ENCODE measurements at places on chromosomes 4 and X.

DNA sequence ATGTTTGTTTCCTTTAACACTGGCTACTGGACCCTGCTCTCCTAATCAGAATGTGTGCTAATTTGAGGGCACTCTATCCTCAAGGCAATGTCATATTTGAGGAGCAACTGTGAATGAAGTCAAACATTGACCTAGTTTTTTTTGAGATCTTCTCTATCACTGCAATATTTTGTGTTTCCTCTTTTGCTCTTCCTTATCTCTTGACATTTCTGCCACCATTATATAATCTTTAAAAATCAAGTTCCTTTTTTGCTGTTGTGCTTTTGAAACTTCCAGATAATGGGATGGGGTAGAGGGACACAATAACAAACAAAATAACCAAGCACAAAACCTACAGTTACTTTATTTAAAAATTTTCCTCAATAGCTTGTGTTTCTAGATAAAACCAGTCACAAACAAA is 7.4 kb upstream of the WDFY3 start:
- no peak for DNase-seq

GRCh38 chrX:68936126-68936525 is 107.3 kb downstream of the EFNB1 start:
- DNase-seq: no peak

- no peak for DNase-seq
Measured at GRCh38 chrX:29071525-29072320, 484.5 kb downstream of the IL1RAPL1 start.

DNA sequence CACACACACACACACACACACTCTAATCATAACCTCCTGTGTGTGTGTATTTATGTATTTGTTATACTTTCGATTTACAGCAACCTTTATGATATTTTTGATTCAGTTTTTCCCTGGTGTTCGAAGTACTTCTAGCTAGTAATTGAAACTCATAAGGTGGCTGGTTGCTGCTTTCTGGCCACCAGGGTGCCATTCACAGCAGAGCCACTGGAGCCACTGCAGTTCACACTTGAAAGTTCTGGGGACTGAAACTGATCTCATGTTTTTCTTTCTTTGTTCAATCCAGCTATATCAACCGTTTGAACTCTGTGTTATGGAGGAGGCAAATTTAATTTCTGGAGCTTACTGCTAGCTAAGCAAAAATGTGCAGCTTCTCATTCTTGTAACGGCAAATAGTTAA is 419.4 kb downstream of the ADGRL3 start:
- DNase-seq: no peak

GRCh38 chr4:86558797-86559196 is 35.3 kb upstream of the PTPN13 start:
- DNase-seq: no peak

DNA sequence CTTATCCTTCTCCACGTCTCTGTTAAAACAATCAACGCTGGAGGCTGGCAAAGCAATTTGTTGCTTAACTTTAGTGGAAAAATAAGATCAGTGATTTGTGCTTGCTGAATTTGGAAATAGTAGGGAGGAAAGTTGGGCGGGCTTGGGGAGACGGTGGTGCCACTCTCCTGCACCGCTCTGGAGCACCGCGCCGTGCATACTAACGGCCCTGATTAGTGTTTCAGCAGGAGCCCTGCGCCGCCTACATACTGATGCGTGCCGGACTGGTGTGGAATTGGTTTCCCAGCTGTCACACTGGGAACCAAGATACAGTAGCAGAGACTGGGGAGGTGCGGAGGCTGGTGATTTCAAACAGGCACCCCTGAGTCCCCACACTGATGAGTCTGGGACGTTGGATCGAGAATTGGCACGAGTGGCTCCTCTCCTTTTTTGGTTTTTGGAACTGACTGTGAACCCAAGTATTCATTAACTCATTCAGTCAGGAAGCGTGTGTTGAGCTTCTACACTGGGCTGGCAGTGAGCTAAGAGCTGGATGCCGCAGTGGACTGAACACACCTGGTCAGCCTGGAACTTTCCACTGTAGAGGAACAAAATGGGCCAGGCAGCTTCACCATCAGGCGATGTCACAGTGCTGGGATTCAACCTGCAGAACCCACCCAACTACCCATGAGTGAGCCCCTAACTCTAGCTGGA is 29.0 kb upstream of the PSAPL1 start:
- no peak for DNase-seq

GRCh38 chrX:117610049-117610448 is 506.6 kb downstream of the KLHL13 start:
- no peak for DNase-seq

DNA sequence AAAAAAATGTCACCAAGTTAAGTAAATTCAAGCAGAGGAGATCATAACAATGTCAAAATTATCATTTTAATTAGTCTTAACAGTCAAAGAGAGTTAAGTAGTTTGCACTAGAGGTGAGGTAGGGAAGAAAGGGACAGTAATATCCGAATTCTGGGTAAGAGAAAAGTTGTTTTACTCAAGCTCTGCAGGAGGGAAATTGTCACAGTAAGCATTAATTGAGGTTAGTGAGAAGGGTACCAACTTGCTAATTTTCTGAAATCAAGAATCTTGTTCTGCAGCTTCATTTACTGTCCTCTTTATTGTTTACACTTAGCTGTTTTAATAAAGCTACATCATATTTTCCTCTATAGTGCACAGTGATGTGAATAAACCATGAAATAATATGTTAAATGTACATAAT is 11.0 kb downstream of the DGKK start:
- DNase-seq: no peak

DNA sequence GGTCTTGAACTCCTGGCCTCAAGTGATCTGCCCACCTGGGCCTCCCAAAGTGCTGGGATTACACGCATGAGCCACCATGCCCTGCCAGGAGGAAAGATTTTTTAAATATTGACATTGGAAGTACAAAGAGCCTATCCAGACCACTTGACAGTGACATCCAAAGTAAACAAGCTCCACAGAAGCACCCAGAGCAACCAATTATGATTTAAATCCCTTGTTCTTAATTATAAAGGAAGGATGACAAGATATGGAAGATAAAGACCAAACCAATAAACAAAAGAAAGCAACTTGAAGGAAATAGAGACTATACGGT is 27.7 kb upstream of the RPL34 start:
- DNase-seq: no peak

DNA sequence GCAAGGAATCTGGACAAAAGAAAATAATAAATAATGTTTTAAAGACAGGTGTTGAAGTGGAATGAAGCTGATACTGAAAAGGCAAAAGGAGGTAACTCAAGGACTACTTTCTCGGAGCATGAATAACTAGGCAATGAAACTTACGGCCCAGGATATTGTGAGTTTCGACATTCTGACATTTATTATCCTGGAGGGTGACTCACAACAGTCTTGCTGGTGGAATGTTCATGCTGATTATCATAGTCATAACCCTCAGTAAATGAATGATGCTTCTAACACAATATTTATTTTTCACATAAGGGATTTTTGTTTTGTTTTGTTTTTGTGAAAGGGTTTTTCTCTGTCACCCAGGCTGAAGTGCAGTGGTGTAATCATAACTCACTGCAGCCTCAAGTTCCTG is 147.0 kb upstream of the HPGD start:
- no peak for DNase-seq

DNA sequence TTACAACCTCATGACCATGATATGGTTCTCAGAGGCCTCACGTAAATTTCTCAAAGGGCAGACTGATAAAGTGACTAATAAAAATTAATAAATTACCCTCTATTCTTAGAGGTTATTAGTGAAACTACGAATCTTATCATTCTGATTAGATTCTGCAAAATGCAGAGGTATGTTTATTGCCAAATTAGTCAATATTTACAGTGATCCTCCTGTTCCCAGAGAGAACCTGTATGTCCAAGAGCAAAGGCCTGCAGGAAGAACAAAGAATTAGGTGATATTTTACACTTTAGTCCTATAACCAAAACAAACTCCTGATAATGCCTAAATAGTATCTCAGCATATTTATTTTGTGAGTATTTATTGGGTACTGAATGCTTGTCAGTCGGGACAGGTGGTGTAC is 58.1 kb downstream of the FAM13A start:
- no peak for DNase-seq

DNA sequence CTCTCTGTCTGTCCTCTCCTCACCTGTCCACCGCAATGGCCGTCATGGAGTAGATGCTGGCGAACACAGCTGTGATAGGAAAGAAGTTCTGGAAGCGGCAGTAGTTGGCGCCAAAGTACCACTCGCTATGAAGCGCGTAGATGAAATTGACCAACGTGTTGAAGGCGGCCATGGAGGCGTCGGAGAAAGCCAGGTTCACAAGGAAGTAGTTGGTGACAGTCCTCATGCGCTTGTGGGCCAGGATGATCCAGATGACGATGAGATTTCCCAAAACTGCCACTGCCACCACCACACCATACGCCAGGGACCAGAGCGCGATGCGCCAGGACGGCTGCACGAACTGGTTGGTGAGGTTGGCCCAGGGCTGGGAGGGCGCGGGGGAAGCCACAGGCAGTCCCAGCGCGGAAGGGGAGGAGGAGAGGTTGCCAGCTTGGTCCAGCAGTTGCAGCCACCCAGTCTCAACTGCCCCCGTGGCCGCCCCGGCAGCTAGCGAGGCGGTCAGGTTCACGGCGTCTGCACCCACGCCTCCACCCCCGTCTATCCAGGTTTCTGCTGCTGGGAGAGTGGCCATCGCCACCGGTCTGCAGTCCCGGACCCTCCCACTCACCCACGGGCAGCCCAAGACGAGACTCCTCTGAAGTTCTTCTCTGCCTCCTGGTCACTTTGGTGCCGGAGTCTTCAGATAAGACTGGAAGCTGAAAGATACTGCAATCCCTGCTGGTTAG is 518 bp downstream of the TACR3 start:
- DNase-seq: no peak

DNA sequence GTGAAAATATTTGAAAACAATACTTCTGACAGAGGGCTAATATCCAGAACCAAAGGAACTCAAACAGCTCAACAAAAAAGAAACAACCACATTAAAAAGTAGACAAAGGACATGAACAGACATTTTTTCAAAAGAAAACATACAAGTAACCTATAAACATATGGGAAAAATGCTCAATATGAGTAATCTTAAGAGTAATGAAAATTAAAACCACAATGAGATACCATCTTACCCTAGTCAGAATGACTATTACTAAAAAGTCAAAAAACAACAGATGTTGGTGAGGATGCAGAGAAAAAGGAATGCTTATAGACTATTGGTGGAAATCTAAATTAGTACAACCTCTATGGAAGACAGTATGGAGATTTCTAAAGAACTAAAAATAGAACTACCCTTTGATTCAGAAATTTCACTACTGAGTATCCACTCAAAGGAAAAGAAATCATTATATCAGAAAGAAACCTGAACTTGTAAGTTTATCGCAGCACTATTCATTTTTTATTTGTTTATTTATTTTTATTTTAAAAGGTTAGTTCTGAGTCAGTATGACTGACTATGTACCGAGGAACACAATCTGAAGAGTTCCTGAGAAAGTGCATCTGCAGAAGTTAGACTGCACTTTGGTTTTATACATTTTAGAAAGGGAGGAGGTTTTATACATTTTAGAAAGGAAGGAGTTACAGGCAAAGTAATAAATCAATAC is 231.3 kb downstream of the INPP4B start:
- no peak for DNase-seq

GRCh38 chr4:172393220-172393619 is 580.0 kb downstream of the GALNTL6 start:
- no peak for DNase-seq

- no peak for DNase-seq
Measured at GRCh38 chr4:31467781-31468180, 747.6 kb downstream of the PCDH7 start.

- DNase-seq: no peak
Measured at GRCh38 chr4:189436207-189436606, 504.5 kb upstream of the FRG1 start.

GRCh38 chrX:12994321-12994720 is 19.4 kb downstream of the TMSB4X start:
- no peak for DNase-seq

GRCh38 chrX:136322064-136322463 is 21.3 kb downstream of the ADGRG4 start:
- no peak for DNase-seq

GRCh38 chrX:111338095-111338698 is 67.9 kb upstream of the CAPN6 start:
- DNase-seq: no peak

- DNase-seq: peak; percentile 42
Measured at GRCh38 chr4:88818631-88819470, 121.2 kb upstream of the NAP1L5 start.

GRCh38 chr4:24433515-24434214 is 150.7 kb downstream of the DHX15 start:
- DNase-seq: no peak

DNA sequence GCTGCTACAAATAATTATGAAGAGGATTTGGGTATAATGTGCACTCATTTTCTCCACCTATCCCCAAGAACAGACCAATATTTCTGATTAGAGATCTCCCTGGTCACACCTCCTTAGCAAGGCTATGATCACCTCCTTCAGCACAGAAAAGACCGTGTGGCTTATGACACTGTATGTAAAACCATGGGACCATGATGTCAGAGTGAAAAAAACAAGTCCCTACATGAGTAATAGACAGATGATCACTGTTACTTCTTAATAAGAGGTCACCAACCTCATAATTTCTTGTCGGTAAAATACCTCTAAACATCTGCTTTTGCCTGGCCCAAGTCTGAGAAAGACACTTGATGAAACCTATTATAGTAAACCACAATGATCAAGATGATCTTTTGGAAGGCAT is 330.6 kb upstream of the F9 start:
- no peak for DNase-seq

DNA sequence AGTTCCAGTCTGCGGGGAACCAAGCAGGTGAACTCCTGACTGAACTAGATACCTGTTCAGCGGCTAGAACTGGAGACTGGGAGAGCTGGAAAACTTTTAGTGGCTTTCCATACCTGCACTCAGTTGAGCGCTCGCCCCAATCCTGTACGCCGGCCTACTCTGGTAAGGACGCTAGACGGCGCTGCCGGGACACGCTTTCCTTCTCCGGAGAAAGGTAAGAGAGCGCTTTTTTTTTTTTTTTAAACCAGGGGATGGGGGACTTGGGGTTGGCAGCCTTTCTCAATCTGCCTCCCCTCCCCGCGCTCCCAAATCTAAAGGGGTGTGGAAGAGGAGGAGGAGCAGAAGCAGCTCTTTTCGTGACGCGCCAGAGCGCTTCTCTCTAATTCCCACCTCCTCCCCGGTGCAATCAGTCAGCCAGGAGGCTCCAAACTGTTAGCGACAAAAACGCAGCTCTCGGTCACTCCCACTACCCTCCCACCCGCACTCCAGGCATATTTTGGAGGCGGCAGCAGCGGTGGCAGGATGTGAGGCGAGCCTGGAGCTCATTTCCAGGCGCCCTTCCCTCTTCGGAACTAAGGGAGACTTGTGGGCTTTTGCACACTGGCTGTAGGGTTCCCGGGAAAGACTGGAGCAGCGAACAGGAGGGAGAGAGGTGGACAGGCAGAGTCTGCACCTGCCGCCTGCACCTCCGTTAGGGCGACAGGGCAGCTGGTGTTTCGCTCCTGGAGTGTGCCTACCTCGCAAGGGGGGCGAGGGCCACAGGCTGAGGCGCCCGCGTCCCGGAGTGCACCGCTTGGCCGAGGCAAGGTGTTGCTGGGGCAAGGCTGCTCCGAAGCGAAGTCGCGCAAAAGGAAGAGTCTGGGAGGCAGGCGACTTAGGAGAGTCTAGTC is at the start of gene IL1RAPL2:
Gene IL1RAPL2 (plus strand): TSS at position 409 of the 890 bp plus-strand sequence.
- DNase-seq: no peak

All from NCI-H1694 (cell line).